ENCODE measurements at places on chromosomes 2 and 18.
A peak's percentile ranks its signal among the peaks of the same experiment; 100 is the strongest.

- H3K4me3 ChIP-seq = peak overlapping the region; percentile 83
- peaks cover 8% of the 10 kb centered on the region for H3K36me3 ChIP-seq
- peaks cover 54% of the 10 kb centered on the region for H3K27me3 ChIP-seq
- peak; percentile 30 for DNase-seq
- H3K4me1 ChIP-seq = peaks cover 34% of the 10 kb centered on the region
- no peak overlapping the region for H3K27ac ChIP-seq
These were observed 1.3 kb upstream of the LRP2 start for GRCh38 chr2:169363560-169364150.

- H3K4me1 ChIP-seq = no peaks in the 10 kb centered on the region
- no peak overlapping the region for H3K27ac ChIP-seq
- no peaks in the 10 kb centered on the region for H3K36me3 ChIP-seq
- H3K4me3 ChIP-seq = no peak overlapping the region
- H3K27me3 ChIP-seq = no peaks in the 10 kb centered on the region
These were observed 87.9 kb upstream of the KCNH7 start for GRCh38 chr2:162926501-162926900.

DNA sequence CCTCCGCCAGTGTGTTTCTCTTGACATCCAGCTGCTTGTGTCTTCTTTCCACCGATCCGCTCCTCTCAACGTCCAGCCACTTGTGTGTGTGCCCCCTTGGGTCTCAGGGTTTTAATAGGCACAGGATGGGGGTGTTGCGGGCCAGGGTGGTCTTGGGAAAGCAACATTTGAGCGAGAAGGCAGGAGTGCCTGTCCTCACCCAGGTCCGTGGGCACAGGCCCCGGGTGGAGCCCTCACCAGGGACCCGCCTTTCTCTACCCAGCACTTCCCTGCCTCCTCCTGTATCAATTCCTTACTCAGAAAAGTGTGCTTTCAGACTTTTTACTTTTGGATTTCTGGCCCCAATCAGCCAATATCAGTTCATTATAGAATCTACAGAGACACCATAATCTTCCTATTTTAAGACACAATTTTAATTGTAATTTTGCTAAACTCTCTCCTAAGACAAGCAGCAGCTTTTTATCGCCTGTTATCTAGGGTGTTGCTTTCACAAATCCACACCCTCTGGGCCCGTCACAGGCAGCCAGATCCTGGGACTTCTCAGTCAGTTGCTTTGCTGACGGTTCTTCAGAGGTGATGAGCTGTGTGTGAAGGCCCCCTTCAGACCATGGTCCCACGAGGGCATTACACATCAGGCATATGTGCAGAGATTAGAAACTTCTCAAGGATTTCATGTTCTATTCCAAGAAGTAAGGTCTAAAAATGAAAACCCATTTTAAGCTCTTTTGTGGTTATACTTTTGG, 96.0 kb upstream of the FHL2 start:
- H3K36me3 ChIP-seq = no peaks in the 10 kb centered on the region
- H3K27ac ChIP-seq = no peak overlapping the region
- no peak overlapping the region for H3K4me3 ChIP-seq
- no peak for DNase-seq

- H3K4me3 ChIP-seq = no peak overlapping the region
- DNase-seq = no peak
- no peaks in the 10 kb centered on the region for H3K36me3 ChIP-seq
These were observed 821.8 kb downstream of the MBD2 start for GRCh38 chr18:53402670-53403069.

DNA sequence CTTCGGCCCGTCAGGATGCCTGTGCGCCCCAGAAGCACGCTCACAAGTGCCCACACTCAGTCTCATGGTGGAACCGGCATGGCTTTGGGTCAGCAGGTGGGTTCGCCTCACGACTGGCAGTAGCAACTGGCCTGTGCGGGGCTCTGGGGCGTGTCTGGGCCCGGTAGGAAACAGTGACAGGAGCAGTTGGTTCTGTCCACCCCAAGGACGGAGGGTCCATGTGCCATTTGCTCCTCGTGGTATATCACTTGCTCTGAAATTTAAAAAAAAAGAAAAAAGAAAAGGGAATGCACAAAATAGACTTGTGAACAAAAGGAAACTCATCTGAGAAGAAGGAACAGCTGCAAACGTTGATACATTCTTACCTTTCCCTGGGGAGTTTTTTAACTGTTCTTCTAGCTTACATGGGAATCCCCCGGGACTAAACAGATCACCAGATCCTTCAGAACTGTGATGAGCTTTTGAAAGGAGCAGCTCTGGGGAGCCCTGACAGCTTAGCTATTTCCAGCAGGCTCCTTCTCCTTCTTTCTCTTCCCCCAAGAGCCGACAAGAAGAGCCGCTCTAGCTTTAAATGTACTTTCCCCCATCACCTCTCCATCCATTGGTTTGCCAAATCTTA, 42.8 kb downstream of the TRAPPC12 start:
- no peak for DNase-seq
- peaks cover 24% of the 10 kb centered on the region for H3K4me1 ChIP-seq
- H3K27me3 ChIP-seq = no peaks in the 10 kb centered on the region

DNA sequence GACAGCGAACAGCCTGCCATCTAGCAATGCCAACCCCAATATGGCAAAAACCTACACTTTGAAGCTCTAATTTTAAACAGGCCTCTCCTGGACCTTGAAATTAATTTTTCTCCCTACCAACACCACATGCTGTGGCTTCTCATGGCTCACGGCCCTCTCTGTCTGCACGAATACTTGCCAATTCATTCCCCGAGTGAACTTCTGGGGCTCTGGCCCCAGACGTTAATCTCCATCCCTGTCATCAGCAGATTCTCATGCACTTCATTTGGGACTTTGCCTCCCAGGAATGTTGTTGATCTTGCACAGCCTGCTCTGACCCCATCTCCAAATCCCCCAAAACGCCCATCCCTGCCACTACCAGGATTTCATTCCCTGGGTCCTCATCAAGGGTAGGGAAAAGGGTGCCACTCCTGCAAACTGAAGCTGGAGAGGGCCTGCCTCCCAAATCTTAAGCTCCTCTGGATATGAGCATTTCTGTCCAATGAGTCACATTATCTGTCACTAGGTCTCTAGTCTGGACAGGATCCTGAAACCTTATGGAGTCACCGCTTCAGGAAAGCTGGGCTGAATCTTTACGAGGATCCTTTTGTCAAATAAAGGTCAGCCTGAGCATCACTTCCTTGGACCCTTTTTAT, 10.4 kb downstream of the FIGLA start:
- H3K36me3 ChIP-seq = no peaks in the 10 kb centered on the region
- H3K4me3 ChIP-seq = no peak overlapping the region
- H3K4me1 ChIP-seq = no peaks in the 10 kb centered on the region
- H3K27me3 ChIP-seq = peaks cover 47% of the 10 kb centered on the region

- H3K4me1 ChIP-seq = peaks cover 31% of the 10 kb centered on the region
- peaks cover 4% of the 10 kb centered on the region for H3K36me3 ChIP-seq
- no peak overlapping the region for H3K4me3 ChIP-seq
These were observed 19.3 kb downstream of the TRABD2A start for GRCh38 chr2:84861539-84861938.

GRCh38 chr2:1237783-1238182, 175.5 kb upstream of the TPO start:
- H3K4me1 ChIP-seq = peaks cover 42% of the 10 kb centered on the region
- no peaks in the 10 kb centered on the region for H3K36me3 ChIP-seq
- no peak overlapping the region for H3K27ac ChIP-seq
- no peak for DNase-seq
- H3K4me3 ChIP-seq = no peak overlapping the region

DNA sequence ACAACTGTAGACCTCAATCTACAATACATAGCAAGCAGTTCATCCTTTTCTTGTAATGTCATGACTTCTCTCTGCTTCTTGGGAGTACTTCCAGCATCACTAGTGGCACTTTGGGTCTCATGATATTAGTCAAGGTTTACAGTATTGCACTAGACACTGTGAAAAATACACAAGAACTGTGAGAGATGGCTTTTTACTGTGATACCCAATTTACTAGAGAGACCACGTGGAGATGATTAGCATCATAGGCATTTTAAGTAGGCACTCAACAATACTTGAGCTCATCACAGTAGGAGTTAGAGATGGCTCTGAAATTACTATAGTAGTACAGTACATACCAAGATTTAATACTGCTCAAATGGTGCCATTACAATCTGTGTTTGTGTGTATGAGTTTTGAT, 112.8 kb upstream of the EML6 start:
- DNase-seq = no peak
- peaks cover 53% of the 10 kb centered on the region for H3K4me1 ChIP-seq
- no peak overlapping the region for H3K4me3 ChIP-seq
- H3K36me3 ChIP-seq = peaks cover 8% of the 10 kb centered on the region
- no peaks in the 10 kb centered on the region for H3K27me3 ChIP-seq

Measured in naive B cell (primary cell).